ENCODE measurements at places on chromosomes 12 and 14.
A peak's percentile ranks its signal among the peaks of the same experiment; 100 is the strongest.

GRCh38 chr12:27220055-27220987 lies 23.8 kb upstream of the STK38L start:
- DNase-seq, result no peak

DNA sequence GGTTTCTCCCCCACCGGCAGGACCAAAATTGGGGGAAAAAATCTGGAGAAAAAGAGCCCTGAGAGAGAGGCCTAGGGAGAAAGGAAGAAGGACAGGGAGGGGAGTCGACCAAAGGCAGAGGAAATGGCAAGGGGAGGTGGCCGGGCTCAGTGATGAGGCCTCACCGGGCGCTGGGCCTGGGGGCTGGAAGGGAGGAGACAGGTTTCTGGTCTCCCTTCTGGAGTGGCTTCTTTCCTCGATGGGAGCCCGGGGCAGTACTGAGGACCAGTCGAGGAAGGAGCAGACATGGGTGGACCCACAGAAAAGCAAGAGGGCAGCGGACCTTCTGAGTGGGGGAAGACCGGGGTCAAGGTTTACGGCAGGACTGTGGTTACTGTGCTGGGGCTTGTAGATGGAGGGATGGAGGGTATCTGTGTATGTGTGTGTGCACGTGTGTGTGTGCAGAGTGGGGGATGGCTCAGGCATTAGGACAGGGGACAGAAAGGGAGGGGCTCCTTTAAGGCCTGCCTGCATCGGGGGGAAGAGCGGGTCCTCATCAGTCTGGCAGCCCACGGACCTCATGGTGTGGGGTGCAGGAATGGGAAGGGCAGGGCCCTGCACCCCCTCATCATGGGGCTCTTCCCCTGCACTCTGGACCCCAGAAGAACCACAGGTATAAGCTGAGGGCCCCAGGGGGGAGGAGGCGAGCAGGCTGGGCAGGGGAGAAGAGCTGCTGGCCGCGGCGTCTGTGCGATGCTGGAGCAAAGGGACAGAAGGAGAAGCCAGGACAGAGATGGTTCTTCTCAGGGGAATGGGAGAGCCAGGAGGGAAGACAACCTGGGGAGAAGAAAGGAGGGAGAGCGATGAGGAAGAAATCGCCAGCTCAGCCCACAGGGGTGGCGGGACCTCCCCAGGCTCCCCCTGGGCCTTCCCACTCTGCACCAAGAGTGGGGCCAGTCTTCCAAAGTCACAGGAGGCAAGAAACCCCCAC lies 15.1 kb upstream of the RPLP0 start:
- no peak for DNase-seq

DNA sequence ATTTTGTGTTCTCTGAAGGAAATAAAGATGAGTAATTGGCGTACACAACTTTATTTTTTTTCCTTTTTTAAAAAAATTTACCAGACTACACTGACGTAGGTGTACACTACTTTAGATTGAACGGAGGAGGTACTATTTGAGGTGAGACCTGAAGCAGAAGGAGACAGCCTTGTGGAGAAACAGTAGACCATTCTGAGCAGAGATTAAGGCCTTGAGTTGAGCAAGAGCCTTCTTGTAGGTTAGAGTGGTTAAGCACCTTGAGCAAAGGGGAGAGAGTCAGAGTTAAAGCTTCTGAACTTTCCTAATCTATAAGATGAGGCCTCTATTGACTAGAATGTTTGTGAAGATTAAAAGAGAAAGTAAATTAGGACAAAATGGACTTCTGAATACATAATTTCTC lies 2.5 kb downstream of the LEMD3 start:
- no peak for DNase-seq

DNA sequence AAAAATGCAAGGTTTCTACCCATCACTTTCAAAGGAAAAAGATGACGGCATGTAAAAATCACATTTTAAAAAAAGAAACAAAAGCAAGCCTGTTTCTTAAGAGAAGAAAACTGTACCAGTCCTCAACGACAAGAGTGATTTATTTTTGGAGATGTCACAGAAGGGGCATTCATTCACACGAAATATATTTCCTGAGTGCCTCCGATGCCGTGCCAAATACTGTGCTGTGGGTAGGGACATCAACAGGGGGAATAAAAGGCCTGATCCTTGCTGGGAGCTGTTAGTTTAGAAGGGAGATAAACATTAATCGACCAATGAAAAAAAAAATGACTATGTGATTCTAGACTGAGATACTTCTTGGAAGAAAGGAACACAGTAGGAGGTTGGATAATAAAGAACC lies 297.5 kb upstream of the SOX5 start:
- DNase-seq, result no peak

GRCh38 chr12:6618483-6619225 lies 11.5 kb upstream of the CHD4 start:
- no peak for DNase-seq

- DNase-seq, result no peak
Measured at GRCh38 chr12:92908108-92908507, 21.0 kb downstream of the EEA1 start.

DNA sequence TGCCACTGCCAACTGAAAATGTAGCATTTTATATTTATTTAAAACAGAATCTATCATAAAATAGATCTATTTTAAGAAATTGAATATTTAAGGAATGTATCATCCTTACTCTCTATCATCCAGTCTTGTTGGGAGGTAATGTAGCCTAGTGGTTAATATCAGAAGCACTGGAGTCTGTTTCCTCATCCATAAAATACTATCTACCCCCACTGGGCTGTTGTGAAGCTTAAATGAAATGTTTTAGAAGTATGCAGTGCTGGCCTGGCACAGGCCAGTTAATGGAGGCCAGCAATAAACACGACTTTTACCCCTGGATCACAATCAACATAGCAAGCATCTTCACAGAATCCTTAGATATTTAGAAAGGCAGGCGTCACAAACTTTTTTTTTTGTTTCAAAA lies 188.0 kb downstream of the CAND1 start:
- DNase-seq, result no peak

- no peak for DNase-seq
Measured at GRCh38 chr12:7122811-7123769, 5.6 kb downstream of the RBP5 start.

DNA sequence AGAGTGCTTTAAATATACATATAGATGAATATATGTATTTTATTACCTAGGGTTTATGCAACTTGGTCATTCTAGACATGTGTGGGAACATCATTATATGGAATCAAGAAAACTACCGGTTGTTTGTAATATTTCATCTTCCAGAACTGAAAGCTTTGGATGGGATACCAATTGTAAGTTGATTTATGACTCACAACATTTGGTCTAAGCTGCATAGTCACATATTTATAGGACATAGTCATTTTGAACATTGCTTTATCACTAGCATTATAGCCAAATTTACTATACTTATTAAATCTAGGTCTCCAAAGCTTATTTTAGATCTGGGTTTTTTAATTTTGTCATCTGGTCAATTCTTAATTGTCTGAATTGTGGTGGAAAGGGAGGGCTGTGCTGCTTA lies 83.7 kb upstream of the PCNX4 start:
- no peak for DNase-seq

DNA sequence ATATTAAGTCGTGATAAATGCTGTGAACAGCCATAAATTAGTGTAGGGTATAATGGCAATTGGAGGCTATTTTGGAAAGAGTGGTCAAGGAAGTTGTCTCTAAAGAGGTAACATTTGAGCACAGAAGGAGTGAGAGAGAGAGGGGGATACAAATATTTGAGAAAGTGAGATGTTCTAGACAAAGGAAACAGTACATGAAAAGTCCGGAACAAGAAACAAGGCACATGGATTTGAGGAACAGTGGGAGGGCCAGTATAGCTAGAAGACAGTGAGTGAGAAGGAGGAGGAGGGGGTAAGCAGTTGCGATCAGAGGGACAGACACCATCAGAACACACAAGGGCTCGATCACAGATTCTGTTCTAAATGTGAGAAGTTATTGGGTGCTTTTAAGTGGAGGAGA lies 20.1 kb upstream of the RNASE12 start:
- peak; percentile 14 for DNase-seq

GRCh38 chr12:59624732-59625460 lies 29.1 kb downstream of the SLC16A7 start:
- DNase-seq, result no peak

Measured in natural killer cell (primary cell).